T-helper 9 cell (primary cell): ENCODE measurements at places on chromosomes 1 and 21.

DNA sequence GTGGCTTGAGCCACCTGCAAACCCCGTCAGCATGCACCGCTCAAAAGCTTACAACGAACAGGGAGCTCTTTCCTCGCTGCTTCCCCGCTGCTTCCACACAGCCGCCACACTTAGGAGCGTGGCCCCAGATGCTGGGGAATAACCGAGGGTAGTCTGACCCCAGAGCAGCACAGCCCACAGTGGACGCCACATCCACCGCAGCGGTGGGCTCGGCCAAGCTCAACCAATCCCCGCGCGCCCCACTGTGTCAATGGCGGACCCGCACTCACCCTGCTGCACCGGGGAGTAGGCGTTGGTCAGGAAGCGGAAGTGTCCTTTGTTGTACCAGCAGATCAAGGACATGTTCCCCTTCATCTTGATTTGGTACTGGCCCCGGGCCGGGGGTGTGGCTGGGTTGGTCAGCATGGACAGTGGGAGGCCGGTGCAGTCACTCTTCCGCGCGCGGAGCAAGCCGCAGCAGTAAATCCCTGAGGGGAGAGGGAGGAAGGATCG lies 93.5 kb downstream of the PGBD5 start:
- DNase-seq: no peak

DNA sequence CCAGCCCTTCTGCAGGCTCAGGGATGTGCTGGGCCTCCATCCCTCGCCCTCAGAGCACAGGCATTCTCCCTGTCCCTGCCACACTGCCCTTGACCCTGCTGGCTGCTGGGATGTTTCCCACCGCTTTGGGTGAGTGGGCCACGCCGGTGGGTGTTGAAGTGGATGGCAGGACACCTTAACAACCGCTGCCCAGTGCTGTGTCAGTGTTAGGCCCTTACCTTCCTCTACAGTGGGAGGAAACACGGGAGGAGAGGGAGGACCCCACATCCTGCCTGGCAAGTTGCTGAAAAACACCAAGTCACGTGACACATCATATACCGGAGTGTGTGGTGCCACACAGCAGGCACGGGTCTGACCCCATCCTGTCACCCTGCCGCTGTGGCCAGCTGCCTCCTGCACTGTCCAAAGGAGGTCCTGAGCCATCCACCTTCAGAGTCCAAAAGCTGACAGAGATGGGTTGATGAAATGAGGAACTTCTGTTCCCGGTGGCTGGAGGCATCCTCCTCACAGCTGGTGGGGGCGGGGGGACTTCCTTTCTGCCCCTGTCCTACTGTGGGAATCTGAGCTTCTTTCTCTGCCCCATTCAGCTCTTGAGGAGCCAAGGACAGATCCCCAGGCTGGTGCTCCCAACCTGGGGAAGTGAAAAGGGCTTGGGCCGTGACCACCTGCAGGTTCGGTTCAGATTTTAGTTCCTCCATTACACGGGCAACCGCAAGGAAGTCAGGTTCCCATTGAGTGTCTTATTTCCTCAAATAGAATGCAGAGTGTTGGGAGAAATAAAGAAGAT lies 3.2 kb upstream of the THEMIS2 start:
- DNase-seq: peak; percentile 46

DNA sequence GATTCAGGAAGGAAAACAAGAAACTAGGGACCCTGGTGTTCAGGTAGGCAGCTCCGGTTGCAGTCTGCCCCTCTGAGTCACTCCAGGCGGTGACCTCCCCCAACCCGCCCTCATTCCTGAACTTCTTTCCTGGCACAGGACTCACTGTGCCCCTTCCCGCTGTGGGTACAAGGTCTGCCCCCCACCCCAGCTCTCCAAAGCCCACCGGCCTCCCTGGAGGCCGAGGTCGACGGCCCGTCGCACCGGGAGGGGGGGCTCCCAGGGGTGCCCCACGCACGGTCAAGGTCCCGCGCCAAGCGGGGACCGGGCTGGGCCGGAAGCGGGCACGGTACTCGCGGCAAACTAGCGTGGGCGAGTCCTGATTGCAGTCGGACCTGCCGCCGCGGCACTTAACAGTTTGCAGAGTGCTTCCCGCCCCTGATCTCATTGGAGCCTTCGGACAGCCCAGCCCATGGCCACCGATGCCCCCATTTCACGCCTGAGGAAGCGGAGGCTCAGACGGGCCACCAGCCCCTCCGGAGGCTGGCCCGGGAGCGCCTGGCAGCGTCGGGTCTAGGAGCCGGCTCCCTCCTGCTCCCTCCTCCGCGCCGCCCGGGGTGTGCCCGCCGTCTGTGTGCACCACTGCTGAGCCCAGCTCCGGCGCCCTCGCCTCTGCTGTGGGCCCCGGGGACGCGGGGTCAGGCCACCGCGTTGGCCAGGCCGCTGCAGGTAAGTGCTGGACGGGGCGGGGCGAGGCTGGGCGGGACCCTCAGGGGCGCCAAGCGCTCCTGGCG lies at the start of gene GJB3:
Gene GJB3 (plus strand): TSS at position 144 of the 773 bp plus-strand sequence. CDS start 3,549 bp downstream, outside the sequence.
- no peak for DNase-seq

DNA sequence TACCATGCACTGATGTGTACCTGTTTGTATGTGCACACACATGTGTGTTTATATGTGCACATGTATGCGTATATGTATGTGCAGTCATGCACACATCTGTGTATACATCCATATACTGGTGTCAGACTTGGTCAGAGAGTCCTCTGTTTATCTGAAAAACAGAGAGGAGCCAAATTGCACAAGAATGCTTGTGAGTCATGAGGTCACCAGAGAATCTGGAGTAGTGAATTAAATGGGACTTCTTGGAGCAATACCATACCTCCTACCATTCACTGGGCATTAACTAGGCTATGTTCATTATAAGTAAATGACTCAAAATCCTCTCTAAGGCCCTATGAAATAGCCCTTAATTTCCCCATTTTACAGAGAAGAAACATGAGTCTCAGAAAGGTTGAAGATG lies 272.1 kb upstream of the C1orf87 start:
- no peak for DNase-seq

DNA sequence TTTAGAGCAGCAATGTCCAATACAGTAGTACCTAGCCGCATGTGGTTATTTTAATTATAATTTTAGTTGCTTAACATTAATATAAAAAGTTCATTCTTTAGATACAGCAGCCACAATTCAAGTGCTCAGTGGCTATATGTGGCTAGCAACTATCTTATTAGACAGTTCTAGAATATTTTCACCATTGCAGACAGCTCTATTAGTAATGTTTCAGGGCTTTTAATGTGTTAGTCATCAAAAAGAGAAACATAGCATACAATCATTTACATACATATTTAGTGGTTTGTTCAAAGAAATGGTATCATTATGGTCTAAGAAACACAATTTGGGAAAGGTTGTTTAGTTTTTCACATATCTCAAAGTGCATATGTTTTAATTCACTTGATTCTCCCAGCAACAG lies 66.6 kb upstream of the DYNLT5 start:
- DNase-seq: no peak

- no peak for DNase-seq
Measured at GRCh38 chr1:117396074-117396473, 28.8 kb downstream of the MAN1A2 start.

DNA sequence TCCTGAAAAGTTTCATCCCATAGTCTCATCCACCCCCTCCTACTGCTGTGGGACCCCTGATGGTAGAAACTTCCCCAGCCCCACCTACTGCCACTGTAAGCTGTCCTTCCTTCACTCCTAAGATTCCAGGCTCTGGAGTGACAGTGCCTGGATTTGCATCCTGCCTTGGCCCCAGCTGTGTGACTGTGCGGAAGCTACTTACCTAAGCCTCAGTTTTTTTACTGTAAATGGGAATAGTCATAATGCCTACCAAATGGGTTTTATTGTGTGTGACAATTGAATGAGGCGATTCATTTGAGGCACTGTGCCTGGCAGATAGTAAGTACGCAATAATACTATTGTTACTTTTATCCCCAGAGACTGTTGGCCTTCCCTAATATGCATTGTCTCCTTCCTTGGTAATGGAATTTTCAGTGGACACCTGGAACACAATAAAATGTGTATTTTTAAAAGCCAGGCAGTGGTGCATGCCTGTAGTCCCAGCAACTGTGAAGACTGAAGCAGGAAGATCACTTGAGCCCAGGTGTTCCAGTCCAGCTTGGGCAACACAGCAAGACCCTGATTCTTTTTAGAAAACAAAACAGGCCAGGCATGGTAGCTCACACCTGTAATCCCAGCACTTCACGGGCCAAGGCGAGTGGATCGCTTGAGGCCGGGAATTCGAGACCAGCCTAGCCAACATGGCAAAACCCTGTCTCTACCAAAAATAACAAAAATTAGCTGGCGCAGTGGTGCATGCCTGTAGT lies 55.0 kb upstream of the ZNF326 start:
- DNase-seq: no peak

DNA sequence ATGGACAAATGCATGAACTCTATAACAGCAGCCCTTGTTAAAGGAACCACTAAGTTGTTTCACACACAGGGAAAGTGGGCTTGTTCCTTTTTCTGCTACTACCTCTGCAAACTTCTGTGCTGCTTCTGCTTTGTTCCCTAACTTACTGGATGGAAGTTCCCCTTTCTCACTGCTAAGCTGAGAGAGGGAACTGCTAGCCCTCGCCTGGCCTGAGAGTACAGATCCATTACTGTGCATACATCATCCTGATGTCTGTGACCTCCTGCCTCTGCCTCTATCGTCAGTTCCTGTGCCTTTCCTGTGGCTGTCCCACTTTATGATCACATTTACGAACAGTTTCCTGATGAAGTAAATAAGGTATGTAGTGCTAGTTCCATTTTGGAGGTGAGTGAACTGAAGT lies 3.5 kb downstream of the GNAT2 start:
- DNase-seq: no peak

- DNase-seq: no peak
Measured at GRCh38 chr21:8992731-8993174, 1528.6 kb upstream of the TPTE start.

GRCh38 chr21:37536616-37537278 lies 170.2 kb downstream of the DYRK1A start:
- no peak for DNase-seq

DNA sequence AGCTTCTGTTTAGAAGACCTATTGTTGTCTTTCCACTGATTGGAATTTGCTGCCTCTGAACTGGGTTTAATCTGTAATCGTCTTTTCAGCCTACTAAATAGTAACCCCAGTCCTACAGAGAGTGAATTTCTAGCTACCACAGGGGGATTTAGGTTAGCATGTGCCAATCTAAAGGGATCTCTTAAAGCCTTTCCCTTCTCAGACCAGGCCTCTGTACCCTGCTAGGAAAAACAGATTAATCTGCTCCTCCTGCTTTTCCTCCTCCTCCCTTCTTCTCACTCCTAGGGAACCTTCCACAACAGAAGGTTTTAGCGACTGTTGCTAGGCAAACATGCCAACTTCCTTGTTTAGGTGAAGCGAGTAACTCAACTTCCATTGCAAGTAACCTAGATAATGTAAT lies 1.3 kb upstream of the RC3H1 start:
- no peak for DNase-seq

GRCh38 chr1:21066356-21067012 lies 110.2 kb downstream of the EIF4G3 start:
- no peak for DNase-seq

DNA sequence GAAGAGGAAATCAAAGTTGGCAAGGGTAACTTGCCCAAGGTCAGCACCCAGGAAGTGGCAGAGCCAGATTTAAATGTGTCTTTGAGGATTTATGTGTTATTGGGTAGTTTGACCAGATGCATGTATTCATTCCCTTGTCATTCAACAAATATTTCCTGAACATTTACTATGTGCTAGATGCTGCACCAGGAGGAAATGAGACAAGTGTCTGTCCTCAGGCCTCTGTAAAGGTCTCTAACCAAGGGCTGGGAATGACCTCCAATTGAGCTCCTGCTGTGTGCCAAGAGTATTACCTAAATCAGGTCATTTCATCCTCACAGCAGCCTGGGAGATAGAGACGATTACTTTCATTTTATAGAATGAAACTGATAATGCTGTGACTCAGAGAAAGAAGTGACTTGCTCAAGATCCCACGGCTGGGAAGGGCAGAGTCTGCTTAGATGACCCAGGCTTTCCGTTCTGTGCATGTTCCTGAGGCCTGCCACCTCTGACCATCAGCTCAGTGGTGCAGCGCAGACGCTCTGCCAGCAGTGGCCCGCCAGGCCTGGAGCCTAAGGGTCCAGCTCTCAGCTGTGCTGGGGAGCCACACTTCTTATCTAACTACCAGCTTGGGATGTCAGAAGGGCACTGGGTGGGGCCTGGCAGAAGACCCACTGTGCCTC lies 3.5 kb upstream of the TTC22 start:
- no peak for DNase-seq

DNA sequence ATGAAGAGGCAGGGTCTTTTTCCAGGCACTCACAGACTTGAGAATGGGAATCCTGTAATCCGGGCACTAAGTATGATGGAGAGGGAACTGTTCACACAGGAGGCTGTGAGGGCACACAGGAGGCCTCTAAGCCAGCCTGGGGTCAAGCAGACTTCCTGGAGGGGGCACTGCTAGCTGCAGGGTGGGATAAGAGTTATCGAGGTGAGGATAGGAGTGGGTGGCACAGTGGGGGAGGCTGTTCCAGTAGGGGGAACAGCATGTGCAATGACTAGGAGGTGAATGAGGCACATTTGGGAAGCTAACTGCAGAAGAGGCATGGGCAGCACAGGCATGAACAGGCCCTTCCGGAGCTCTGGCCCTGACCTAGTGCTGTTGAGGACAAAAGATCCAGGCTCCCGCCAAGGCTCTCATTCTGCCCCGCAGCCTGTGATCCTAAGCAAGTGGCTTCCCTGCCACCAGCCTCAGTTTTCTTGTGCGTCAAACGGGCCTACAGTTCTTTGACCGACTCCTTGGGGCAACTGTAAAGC lies 216.7 kb downstream of the TRABD2B start:
- DNase-seq: no peak

DNA sequence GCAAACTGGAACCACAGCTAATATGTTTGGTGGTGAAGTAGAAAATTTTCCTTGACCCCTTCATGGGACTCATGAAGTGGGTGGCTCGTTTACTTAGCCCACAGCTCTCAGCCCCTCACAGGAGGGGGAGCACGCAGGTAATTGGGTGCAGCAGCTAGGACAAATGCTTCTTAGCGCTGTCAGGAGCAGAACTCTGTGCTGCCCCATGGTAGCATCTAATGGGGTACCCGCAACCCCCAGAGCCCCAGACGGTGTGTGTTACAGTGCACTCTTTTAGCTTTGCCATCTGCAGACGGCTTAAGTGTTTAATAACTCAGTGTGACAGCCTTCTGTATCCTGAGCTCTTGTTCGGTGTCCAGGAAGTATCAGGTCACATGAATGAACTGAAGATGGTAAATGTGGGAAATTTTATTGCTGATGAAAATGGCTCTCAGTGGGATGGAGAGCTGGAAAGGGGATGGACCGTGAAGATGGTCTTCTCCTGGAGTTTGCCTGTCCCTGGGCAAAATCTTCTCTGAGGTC lies 189.6 kb upstream of the ZRANB2 start:
- DNase-seq: no peak
